ENCODE measurements at places on chromosomes 16 and 17.
A peak's percentile ranks its signal among the peaks of the same experiment; 100 is the strongest.

GRCh38 chr17:67644061-67644460 is 73.7 kb upstream of the NOL11 start:
- DNase-seq = no peak

DNA sequence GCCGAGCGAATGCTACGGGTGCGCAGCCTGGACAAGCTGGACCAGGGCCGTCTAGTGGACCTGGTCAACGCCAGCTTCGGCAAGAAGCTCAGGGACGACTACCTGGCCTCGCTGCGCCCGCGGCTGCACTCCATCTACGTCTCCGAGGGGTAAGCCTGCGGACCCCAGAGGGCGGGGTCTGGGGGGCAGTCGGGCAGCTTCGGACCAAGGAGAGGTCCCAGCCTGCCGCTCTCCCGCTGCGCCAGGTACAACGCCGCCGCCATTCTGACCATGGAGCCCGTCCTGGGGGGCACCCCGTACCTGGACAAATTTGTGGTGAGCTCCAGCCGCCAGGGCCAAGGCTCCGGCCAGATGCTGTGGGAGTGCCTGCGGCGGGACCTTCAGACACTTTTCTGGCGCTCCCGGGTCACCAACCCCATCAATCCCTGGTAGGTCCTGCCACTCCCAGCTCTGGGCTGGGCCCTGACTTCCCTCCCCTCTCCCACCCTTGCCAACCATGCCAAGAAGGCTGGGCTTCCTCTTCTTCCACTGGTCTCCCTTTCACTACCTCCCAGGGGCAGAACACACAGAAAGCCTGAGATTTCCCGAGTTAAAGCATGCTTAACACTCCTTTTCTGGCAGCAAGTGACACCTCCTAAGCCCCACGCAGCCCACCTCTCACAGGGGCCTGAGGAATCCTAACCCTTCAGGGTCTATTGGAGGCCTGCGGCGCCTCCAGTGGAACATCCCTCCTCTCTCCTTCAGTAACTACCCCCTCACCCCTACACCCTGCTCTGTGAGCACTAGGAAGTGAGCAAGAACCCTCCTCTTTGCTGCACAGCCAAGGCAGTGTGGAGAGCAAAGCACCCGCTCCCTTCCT is 3.2 kb downstream of the NAGS start:
- no peak for DNase-seq

DNA sequence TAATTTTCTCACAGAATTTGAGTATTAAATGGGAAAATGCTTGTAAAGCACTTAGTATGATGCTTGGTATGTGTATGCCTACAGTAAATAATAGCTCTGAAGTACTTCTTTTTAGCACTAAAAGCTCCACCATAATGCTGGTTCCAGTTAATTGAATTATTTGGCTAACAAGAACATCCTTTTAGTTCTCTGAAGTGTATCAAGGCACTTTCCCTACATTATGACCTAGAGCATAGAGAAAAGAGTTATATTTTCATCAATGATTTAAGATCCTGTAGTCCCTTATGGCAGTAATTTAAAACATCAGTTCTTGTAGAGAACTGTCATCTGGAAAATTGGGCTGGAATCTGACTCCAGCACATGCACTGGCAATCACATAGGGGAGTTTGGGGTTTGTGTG is 21.9 kb upstream of the PHAF1 start:
- no peak for DNase-seq

DNA sequence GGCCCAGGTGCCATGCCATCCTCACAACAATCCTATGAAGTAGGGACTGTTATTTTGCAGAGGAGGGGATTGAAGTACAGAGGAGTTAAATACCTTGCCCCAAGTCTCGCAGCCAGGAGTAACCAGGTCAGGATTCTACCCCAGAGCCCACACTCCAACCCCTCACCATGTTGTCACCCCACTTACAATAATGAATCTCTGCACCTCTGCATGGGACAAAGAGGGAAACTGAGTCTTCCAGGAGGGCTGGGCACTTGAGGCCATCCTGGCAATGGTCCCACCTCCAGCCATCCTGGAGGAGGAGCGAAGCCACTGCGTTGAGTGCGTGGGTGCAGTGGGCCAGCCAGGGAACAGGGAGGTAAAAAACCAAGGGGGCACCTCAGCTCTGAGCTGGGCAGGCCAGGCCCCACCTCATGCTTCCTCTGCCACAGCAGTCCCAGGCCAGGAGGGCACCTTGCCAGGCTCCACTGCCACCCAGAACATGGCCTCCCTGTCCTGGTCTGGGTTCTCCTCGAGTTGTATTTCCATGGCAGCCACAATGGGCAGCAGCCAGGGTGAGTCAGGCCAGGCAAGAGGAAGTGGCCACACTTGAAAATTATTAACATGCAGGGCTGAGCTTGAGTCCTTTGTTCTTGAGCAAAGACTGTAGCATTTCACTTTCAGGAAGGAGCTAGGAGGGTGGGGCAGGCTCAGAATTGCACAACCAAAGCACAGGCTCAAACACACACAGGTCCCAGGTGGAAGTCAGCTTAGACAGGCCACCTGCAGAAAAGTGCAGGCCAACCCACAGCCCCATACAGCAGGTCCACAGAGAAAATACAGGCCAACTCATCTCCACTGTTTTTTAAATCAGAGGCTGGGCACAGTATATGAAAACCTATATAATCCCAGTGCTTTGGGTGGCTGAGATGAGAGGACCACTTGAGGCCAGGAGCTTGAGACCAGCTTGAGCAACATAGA is 52.1 kb downstream of the CUEDC1 start:
- no peak for DNase-seq

GRCh38 chr17:66903781-66904180 is 60.7 kb upstream of the CACNG4 start:
- no peak for DNase-seq

DNA sequence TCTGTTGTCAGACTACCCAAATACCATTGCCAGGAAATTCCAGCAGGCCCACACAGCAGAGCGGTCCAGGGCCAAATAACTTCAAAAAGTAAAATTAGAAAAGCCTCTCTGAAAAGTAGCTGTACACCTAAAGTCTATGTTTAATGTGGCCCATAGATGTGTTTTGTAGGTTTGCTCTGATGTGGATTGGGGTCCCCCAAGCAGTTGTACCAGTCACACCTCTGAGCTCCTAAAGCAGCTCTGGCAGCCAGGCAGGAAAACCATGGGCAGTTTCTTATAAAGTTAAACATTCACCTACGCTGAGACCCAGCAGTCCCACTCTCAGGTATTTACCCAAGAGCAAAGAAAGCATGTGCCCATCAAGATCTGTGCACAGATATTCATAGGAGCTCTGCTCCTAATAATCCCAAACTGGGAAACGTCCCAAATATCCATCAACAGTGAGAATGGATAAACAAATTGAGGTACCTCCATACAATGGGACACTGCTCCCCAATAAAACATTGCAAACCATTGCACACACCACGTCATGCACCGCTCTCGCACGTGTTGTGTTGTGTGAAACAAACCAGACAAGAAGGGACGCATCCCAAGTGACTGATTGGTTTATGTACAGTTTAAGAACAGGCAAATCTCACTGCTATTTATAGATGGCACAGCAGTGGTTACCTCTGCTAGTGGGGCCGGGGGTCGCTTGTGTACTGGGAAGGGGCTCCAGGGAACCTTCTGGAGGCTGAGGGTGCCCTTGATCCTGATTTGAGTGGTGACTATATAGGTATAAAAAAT is 15.8 kb upstream of the PRM1 start:
- no peak for DNase-seq

DNA sequence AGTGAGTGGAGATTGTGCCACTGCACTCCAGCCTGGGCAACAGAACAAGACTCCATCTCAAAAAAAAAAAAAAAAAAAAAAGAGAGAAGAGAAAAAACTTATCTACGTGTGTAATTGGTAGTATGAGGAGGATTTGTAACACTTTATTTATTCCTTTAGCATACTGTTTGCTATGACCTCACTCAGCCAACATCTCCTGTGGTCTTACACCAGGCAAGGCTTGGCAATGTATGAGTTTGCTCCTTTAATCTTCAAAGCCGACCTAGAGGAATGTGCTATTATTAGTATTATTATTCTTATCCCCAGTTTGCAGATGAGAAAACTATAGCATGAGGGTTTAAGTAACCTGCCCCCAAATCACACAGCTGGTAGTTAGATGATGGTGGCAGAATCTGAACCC is 35.8 kb upstream of the HAPSTR1 start:
- DNase-seq = no peak

GRCh38 chr17:39231591-39232551 is 6.1 kb upstream of the STAC2 start:
- DNase-seq = no peak

GRCh38 chr16:65315081-65315780 is 193.4 kb upstream of the CDH11 start:
- DNase-seq = no peak

DNA sequence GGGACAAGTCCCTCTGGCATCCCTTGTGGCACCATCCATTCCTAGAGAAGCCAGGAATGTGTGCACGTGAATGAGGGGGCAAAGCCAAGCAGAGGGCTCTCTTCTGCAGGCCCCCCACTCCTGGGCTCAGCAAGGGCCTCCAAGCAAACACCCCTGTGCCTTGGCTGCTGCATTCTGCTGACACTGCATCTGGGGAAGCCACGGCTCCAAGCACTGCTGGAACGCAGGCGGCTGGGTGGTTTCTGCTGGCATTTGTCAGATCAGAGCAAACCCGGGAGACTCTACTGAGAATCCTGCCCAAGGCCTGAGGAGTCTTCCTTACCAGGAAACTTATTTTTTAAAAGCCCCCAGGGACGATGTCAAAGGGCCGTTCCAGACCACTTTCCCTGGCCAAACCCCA is 23.3 kb downstream of the ATP6V0D1 start:
- DNase-seq = no peak

DNA sequence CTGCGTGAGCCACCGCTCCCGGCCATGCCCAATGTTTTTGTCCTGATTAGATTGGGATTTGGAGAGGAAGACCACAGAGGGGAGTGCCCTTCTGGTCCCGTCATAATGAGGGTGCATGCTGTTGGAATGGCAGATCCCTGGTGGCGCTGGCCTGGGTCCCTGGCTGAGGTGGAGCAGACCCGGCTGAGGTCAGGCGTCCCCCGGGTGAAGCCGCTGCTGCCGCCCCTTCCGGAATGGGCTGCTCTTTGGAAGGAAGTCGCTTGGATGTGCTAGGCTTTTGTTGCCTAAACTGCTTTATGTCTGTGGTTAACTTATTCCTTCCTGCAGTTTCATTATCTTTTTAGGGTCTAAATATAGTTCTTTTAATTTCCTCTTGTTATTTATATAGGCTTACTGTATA is 120.3 kb upstream of the CHMP6 start:
- no peak for DNase-seq

DNA sequence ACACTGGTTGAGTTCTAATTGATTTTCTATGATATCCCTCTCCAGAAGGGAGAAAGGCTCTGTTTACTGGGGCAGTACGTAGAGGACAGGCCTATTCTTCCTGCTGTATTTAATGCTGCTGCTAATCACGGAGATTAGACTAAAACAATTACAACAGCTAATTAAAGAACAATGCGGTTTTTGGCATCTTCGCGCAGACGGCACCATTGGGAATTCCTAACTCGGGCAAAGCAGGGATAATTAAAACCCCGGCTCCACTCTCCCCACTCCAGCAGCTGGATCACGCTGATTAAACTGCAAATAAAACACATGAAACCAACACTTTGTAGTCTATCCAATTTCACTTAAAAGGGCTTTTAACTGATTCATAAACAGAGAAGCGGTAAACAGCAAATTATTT is 147.6 kb downstream of the XYLT1 start:
- no peak for DNase-seq

DNA sequence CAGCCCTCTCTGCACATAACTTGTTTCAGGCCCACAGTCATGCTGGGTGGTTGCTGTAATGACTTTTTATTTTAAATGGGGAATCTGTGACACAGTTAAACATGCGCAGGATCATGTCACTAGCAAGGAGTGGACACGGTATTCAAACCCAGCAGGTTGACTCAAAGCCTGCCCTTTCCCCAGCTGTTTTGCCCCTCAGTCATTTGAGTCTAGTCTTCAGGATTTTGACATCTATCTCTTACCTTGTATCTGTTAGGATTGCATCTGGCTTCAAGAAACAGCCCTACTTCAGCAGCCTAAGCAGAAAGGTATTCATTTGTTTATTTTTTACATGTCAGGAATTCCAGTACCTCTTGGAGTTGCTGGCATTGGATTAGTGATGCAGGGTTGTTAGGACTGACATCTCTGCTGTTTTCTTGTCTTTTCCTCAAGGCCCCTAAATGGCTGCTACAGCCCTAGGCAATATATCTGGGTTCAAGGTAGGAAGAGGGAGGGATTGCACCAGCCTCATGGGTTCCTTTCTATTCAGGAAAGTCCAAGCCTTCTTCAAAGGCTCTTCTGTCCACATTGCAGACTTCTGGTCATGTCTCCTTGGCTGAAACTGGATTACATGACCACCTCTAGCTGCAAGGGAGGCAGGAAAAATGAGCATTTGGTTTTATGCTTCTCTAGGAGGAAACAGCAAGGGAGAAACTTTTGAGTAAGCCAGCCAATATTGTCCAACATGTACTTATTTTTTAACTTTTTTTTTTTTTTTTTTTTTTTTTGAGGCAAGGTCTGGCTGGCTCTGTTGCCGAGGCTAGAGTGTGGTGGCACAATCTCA is 22.8 kb downstream of the ABCC1 start:
- DNase-seq = no peak

GRCh38 chr17:7186241-7186640 is 7.1 kb upstream of the ASGR1 start:
- DNase-seq = no peak

DNA sequence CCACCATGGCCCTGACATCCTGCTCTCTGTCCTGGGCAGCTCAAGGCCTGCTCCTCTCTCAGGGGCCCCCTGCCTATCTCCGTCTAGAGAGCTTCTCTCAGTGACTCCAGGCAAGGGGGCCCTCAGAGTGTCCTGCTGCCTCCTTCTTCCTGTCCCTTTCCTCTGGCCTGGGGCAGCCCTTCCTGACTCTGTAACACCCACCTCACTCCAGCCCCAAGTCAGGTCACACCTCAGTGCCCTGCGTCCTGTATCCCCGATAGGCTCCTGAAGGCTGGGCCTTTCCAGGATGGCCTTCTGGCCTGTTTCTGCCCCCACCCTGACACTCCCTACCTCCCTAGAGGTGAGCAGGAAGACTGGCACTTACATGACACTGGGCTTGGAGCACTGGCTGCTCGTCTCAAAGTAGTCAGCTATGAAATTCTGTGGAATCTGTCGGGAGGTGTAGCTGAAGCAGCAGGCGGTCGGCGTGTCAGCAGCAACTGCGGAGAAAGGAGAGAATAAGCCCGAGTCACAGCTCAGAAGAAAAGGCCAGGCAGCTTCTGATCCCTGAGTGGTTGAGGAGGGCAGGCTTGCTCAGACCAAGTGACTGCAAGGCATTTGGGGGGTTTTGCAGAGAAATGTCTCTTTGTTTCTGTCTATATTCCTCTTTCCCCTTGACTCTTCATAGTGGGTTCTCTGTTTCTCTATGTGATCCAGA is 976 bp downstream of the CCL3L1 start:
- DNase-seq = no peak

- peak; percentile 86 for DNase-seq
Measured at GRCh38 chr17:7573324-7574080, 5.9 kb upstream of the CD68 start.

- DNase-seq = no peak
Measured at GRCh38 chr16:85234310-85235204, 122.3 kb upstream of the CIBAR2 start.

- no peak for DNase-seq
Measured at GRCh38 chr16:67800338-67800926, 5.9 kb downstream of the RANBP10 start.

GRCh38 chr16:3979070-3979469 is 98.6 kb upstream of the CREBBP start:
- DNase-seq = no peak

All from T-helper 1 cell (primary cell).